ENCODE measurements at places on chromosomes 4 and X.

GRCh38 chrX:118212817-118213183 lies 96.2 kb upstream of the KLHL13 start:
- DNase-seq = no peak

DNA sequence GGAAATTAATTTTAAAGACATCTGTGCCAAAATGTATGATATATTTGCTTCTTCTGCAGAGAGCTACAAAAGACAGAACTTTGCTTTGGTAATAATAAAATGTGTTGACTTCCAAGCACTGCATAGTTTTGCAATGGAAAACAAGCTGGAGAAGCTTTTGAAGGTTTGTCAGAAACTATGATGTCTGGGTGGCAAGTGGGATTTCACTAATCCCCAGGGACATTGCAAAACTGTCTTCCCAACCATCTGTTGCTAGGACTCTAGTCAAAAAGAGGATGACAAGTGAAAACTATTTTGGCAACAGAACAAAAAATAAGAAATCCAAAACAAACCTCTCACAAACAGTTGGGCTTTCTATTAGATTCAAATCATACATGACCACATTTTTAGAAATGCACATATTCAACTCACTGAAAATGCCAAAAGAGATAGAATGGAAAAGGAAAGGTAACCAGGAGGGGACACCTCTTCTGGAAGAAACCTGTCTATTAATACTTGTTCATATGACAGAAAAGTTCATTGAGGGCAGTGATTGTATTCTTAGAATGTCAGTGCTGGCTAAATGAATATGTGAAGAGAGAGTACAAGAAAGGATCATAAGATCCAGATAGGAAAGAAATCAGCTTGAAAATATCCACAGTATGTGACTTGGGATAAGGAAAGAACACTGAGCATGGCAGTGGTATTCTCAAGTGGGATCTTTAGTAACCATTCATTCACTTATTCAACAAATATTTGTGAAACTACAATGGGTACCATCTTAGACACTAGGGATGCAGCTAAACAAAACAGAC lies 228.0 kb downstream of the RASL11B start:
- DNase-seq = peak; percentile 19

- no peak for DNase-seq
Measured at GRCh38 chr4:42628740-42629139, 28.2 kb downstream of the ATP8A1 start.

DNA sequence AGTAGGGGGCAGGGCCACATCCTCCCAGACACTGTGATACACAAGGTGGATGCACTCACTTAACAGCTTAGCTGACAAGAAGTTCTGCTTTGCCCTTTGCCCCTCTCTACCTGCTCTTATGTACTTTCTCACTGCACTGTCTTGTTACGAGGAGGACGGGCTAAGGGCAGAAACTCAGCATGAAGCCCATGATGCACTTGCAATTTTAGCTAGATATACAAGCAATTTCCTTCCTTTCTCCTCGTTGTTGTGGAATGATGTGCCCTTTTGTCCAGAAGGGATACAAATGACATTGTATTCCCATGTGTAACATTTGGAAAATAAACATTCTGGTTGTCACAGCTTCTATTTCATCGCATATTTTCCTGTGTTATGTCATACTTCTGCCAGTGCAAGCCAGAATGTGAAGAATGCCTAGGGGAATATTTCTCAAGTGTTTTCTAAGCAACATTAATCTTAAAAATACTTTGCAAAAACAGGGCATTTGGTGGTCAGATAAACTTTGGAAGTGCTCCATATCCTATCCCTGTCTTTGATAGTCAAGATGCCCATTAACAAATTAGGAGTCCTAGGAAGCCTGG lies 47.2 kb downstream of the MAOA start:
- DNase-seq = no peak

DNA sequence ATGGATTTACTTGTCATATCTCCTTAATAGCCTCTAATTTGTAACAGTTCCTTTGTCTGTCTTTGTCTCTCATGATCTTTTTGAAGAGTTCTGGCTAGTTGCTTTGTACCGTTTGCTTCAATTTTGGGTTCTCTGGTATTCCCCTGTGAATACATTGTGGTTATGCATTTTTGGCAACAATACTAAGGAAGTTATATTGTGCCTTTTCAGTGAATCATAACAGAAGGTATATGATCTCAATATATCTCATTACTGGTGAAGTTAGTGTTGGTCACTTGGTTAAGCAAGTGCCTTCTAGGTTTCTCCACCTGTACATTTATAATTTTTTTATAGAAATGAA lies 48.6 kb downstream of the DCLK2 start:
- DNase-seq = peak; percentile 45

- DNase-seq = no peak
Measured at GRCh38 chr4:142697320-142697719, 148.8 kb downstream of the INPP4B start.

GRCh38 chr4:68368691-68369131 lies 18.8 kb upstream of the YTHDC1 start:
- no peak for DNase-seq

- no peak for DNase-seq
Measured at GRCh38 chrX:54180403-54180802, 2.7 kb downstream of the FAM120C start.

GRCh38 chr4:36610628-36611027 lies 329.2 kb downstream of the DTHD1 start:
- no peak for DNase-seq

DNA sequence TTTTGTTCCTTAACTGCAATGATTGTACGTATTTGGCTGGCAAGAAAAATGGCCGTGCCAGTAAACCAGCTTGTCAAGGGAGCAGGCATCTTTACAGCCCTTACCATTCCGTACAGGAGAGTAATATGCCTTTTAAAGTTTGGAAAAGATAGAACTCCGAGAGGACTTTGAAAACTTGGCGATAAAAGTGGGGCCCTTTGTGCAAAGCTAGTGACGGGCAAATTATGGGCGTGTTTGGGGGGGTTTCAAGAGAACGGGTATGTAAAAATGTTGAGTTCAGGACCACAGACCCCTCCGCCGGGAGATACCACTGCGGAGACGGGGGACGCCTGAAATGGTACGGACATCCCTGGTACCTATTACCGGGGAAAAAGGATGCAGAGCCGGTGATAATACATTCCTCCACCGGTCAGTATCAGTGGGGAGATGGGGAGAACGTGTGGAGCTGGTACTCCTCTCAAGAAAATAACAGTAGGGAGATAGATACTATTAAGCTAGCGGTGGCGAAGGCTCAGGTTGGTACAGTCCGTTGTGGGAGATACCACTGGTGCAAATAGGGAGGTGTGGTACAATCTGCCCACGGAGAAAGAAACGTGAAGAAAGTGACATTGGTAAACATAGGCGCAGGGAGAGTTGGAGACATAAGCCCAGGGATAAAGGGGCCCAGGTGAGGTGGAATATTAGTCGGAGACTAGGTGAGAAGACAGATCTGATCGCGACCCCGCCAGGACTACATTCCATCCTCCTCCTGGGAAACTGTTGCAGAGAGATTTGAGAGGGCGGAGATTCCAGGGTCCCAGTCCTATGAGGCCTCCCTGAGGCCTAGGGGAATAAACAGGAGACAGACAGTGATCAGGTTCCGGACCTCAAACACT lies 14.5 kb downstream of the SPACA5 start:
- peak; percentile 53 for DNase-seq

GRCh38 chr4:38957893-38958292 lies 74.3 kb downstream of the TMEM156 start:
- DNase-seq = no peak

GRCh38 chr4:1169691-1170096 lies 2.7 kb downstream of the SPON2 start:
- DNase-seq = no peak

GRCh38 chr4:103002551-103002950 lies 17.0 kb downstream of the SLC9B1 start:
- DNase-seq = no peak

GRCh38 chrX:101430457-101431078 lies 22.5 kb downstream of the HNRNPH2 start:
- no peak for DNase-seq

Measured in skeletal muscle cell (primary cell).